Activated CD8-positive, alpha-beta memory T cell treated with anti-CD3 and anti-CD28 coated beads, Interleukin-2, amount 50 U/mL, for 4 hours (primary cell): ENCODE measurements at places on chromosomes 5 and 9.

DNA sequence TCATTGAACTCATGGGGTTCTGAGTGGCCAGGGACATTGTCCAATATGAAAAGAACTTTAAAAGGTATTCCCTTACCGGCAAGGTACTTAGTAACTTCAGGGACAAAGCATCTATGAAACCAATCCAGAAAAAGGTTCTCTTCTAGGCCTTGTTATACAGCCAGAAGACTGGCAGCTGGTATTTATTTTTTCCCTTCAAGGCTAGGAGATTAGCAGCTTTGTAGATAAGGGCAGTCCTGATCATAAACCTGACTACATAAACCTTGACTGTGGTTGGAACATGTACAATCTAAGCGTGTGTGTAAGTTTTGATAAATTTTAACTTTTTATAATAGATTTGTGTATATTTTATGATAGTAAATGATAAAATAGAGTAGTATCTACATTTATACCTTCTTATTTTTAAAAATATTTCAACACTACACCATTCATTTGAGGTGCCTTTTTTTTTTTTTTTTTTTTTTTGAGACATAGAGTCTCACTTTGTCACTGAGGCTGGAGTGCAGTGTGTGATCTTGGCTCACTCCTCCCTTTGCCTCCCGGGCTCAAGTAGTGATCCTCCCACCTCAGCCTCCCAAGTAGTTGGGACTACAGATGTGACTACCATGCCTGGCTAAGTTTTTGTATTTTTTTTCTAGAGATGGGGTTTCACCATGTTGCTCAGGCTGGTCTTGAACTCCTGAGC, 24.5 kb downstream of the RANBP17 start:
- no peak for DNase-seq

DNA sequence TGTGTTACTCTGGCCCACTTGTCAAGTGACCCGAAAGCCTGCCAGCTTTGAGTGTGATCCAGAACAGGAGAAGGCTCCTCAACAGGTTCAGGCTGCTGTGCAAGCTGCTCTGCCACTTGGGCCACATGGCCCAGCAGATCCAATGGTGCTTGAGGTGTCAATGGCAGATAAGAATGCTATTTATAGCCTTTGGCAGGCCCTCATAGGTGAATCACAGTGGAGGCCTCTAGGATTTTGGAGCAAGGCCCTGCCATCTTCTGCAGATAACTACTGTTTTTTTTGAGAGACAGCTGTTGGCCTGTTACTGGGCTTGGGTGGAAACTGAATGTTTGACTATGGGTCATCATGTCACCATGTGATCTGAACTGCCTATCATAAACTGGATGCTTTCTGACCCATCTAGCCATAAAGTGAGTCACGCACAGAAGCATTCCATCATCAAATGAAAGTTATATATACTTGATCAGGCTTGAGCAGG, 180.8 kb downstream of the CARTPT start:
- DNase-seq = no peak

- no peak for DNase-seq
Observed at GRCh38 chr5:143698574-143698973, 113.4 kb upstream of the HMHB1 start.

GRCh38 chr5:97106216-97106581, 36.2 kb downstream of the LIX1 start:
- DNase-seq = no peak

DNA sequence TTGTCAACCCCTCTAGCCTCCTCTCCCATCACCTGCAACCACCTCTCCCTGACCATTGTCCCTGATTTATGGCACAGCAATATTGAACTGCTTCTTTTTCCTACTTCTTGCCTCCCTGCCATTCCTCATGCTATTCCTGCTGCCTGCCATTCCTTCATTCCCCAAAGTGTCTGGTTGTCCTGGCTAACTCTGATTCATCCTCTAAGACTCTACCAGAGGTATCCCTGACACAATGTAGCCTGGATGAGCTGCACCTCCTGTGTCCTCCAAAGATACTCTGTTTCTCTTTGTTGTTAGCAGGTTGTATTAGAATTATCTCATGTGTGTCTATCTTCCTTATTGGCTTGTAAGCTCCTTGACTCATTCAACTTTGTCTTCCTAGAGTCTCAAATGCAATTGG, 53.5 kb upstream of the PTPN3 start:
- DNase-seq = no peak

DNA sequence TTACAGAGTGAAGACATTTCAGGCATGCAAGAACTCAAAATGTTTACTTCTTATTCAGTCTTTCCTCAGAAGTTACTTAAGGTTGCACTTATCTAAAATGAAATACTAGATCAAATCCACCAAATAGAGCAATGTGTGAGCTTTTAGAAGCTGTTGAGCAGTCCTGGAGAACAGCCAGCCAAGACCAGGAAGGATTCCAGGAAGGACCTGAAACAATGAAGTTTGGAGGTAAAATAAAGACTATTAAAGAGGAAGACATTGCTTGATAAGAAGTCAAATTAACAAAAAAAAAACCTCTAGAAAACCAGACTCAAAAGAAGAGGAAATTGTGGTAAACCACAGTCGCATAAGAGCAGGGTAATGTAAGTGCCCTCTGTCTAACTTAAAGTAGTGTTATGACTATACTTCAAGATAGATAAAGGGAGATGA, 156.2 kb upstream of the S1PR3 start:
- no peak for DNase-seq

- peak; percentile 23 for DNase-seq
Observed at GRCh38 chr9:132410642-132411041, 631 bp downstream of the CFAP77 start.

GRCh38 chr5:143431789-143432188, 28.3 kb upstream of the NR3C1 start:
- DNase-seq = no peak

GRCh38 chr5:10333154-10334006, 20.1 kb upstream of the MARCHF6 start:
- no peak for DNase-seq

DNA sequence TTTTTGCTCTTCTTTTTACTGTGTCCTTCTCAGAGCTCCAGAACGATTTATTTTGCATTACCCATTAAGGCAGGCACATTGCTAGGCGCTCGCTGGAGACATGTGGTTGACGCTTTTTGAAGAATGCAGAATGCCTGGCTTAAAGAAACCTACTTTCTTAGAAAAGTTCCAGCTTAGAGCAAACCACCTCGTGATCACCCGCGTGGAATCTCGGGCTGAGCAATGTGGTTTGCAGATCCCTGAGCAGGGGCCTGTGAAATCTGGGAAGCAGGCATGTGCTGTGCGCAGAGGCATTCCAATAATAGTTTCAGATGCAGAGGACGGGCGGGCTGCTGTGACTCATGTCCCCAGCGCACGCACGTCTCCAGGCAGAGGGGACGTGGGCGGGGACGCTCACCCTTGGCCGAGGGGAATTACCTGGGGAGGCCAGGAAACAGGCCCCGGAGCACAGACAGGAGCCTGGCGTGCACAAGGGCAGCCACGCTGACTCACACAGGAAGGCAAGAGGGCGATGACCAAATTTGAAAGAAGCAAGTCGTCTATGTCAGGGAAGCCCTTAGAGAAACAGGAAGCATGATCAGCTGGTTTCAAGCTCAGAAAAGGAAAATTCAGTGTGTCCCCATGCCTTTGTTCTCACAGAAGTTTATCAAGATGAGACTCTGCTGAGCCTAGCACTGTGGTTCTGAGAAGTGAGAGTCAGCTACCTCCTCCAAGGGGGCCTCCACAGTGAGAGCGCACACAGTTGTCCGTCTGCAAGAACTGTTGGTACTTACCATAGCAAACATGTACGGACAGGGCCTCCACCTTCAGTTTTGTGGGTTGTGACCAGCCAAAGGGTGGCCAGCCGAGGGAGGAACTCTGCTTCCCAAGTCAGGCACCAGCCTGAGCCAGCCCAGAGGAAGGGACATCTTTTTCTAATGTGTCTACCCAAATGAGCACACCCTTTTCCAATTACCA, 218.6 kb downstream of the PIK3R1 start:
- peak; percentile 94 for DNase-seq

- DNase-seq = no peak
Observed at GRCh38 chr5:157611571-157612476, 36.2 kb upstream of the ADAM19 start.

DNA sequence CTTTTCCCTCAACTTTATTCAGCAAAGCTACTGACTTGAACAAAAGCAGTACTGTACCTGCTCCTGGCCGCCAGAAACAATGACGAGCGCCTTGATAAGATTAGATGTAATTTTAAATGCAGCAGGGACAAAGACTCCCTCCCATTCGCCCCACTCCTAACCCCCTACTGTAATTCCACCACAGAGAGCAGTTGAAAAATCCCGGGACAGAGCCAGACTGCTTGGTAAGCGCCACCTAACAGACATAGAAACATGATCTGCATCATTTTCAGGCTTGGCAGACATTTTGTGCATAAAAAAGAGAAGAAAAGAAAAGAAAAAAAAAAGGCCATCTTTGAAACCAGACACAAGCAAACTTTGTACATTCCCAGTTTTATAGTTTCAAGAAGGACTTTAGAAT, 81.9 kb downstream of the ISL1 start:
- DNase-seq = no peak

GRCh38 chr5:98330871-98331270, 442.6 kb upstream of the RGMB start:
- no peak for DNase-seq

DNA sequence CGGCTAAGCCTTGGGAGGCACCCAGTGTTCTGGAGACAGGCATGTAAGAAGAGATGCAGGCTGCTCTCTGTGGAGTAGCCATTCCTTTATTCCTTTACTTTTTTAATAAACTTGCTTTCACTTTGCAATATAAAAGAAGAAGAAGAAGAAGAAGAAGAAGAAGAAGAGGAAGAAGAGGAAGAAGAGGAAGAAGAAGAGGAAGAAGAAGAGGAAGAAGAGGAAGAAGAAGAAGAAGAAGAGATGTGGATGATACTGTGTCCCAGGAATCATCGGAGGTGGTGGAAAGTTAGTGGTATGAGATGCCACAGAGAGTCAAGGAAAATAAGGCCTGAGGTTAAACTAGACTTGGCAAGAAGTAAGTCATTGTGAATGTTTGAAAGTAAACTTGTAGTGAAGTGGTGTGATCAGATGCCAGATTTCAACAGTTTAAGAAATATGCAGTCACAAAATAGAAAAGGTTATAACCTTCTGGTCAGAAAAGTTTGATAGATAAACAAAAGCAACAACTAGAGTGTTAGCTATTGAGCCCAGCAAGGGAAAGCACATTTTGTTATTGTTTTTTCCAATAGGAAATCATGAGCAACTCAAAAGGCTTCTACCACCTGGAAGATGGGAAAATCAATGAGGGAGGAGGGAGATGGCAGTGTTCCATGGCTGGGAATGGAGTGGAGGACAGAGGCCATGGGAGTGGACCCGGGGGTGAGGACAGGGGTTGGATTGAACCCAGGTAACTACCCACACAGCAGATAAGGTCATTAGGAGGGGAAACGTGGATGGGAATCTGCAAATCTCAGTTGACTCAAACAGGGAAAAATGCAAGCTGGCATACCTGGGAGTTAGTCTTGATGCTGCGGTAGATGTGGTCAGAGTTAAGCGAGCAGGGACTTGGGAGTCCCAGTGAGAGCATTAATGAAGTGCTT, 16.8 kb downstream of the AOPEP start:
- no peak for DNase-seq

- DNase-seq = no peak
Observed at GRCh38 chr5:6506611-6507010, 58.0 kb downstream of the UBE2QL1 start.

DNA sequence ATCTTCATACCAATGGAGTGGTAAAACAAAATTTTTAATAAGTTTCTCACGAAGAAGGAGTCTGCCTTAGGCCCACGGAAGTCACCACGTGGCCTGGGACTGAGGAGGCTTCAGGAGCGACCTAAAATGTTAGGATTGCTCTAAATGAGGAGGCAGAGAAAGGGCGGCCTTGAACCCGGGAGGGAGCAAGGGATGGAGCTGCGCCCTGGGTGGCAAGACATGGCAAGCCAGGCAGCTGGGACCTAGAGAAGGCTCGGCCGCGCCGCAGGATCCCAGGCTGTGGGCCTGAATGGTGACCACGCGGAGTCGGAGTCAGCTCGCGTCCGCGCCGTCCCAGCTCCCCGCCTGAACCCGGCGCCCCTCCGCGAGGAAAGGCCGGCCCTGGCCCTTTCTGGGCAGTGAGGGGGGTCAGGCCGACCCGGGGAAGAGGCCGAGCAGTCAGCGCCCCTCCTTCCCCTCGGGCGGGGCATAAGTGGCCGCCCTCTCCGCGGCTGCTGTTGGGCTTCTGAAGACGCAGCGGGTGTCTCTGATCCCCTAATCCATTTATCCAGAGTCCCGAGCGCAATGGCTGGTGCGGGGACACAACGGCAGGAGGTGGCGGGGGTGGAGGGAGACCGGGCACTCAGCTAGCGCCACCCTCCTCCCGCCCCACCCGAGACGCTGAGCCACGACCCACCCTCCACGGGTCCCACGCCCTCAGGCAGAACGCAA, 10.6 kb downstream of the IRX1 start:
- no peak for DNase-seq

- no peak for DNase-seq
Observed at GRCh38 chr9:114693248-114693855, 11.4 kb upstream of the TEX48 start.

- no peak for DNase-seq
Observed at GRCh38 chr5:94397508-94397907, 220.9 kb downstream of the KIAA0825 start.

DNA sequence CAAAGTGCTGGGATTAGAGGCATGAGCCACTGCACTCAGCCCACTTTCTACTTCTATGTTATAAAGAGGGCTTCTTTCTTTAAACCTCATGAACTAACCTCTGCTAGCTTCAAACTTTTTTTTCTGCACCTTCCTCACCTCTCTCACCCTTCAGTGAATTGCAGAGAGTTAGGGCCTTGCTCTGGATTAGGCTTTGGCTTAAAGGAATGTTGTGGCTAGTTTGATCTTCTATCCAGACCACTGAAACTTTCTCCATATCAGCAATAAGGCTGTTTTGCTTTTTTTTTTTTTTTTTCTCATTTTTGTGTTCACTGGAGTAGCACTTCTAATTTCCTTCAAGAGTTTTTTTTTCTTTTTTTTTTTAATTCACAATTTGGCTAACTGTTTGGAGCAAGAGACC, 216.4 kb upstream of the MAP3K1 start:
- DNase-seq = no peak

DNA sequence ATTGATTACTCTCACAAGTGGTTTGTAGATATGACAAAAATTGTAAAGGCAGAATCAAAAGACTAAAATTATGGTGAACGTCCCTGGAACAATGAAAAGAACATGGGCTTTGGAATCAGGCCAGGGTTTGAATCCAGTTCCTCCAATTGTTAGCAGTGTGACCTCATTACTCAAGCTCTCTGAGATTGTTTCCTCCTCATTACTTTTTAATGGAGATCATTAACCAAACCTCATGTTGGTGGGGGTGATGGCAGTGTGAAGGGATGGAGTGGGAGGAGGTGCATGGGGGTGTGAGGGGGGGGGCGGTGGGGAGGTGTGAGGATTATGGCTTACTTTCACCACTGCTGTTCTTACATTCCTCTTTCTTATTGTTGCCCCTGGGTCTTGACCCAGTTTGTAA, 44.1 kb upstream of the FOXE1 start:
- DNase-seq = no peak

DNA sequence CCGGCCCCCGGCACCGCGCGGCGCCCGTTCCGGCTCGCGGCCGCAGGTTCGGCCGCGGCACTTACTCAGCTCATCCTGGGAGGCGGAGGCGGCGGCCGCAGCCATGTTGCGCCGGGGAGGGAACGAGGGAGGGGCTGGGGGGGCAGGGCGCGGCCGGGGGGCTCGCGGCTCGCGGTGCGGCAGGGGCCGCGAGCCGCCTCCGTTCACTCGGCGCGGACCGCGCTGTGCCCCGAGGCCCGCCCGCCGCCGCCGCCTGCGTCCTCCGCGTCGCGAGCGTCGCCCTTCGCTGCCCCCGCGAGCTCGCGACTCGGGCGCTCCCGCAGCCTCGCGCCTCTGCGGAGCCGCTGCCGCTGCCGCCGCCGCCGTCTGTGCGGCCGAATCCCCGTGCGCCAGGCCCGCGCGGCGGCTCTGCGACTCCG, 735 bp downstream of the ECPAS start:
- DNase-seq = peak; percentile 60

- DNase-seq = no peak
Observed at GRCh38 chr5:148569948-148570347, 84.4 kb downstream of the HTR4 start.
